ENCODE measurements at places on chromosomes 3 and 15. TPM values are rescaled to one million over a fixed set of nuclear protein-coding genes. Genes with fewer than 3 reads are reported as not detected.

Gene OR5K2
- not detected for total RNA-seq

Gene SOX14
- 0.70 TPM for total RNA-seq

Gene ITIH1
- total RNA-seq = 0.69 TPM

Gene WNT7A
- 0.07 TPM for total RNA-seq

Gene CCR1
- total RNA-seq = not detected

Gene PIERCE2
- total RNA-seq = 1.6 TPM

Gene LEO1
- 25.0 TPM for total RNA-seq
